AG04449 (cell line): ENCODE measurements at places on chromosomes 12 and 14.
A peak's percentile ranks its signal among the peaks of the same experiment; 100 is the strongest.

- no peak for DNase-seq
Observed at GRCh38 chr12:124915239-124916236, 1.1 kb upstream of the UBC start.

GRCh38 chr12:51269174-51270066, 795 bp downstream of the SMAGP start:
- DNase-seq, result no peak

GRCh38 chr14:83255015-83255726, 1721.5 kb upstream of the SEL1L start:
- DNase-seq, result no peak

- DNase-seq, result no peak
Observed at GRCh38 chr12:125633686-125634085, 568.5 kb downstream of the AACS start.

DNA sequence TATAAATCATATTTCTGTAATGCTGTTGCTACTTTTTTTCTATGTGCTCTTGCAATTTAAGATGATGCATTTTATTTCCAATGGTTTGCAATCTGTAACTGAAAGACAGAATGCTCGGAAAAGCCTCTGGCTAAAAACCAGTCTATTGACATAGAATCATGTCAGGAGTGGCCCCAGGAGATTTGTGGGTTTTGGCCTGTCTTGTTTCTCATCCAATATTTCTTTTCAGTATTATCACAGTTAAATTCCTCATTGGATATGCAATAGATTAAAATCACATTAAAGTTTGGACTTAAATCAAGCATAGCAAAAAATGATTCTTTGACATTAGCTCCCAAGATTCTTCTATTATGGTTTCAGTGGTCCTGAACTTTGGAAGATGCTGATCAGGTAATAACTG, 19.1 kb upstream of the SLC38A2 start:
- DNase-seq, result no peak

DNA sequence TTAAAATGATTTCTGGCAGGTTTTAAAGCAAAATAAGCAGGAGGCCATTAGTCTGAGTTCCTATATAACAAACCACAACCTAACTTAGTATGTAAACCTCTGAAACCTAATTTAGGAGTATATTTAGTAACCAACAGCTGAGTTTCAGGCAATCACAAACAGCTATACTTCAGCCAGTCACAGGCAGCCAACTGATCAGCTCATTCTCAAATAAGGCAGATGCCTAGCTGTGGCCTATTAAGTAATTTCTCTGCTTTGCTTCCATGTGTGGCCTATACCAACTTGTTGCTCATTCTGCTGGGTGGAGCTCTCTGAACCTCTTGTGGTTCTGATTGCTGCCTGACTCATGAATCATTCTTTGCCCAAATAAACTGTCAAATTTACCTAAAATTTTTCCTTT, 408.9 kb upstream of the FBXO33 start:
- no peak for DNase-seq

DNA sequence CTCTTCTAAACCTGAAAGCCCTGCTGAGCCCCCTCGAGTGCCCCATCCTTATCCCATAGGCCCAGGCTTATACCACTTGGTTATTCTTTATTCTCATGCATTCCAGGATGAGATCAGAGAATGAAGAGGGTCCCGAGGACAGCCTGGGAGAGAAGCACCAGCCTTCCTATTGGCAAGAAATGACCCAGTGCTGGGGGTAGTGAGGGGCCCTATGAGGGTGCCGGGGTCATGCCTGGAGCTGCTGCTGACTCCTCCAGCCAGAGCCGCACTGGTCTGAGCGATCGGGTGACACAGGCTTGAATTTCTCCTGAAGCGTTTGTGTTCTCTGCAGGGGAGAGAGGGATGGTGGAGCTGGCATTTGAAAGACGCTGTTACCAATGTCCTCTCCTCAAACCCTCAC, 18.1 kb downstream of the MORN3 start:
- DNase-seq, result no peak

- no peak for DNase-seq
Observed at GRCh38 chr14:69532561-69533340, 41.9 kb downstream of the CCDC177 start.

- DNase-seq, result no peak
Observed at GRCh38 chr12:3185260-3185870, 108.2 kb downstream of the TSPAN9 start.

- no peak for DNase-seq
Observed at GRCh38 chr14:88168498-88169165, 154.4 kb downstream of the KCNK10 start.

DNA sequence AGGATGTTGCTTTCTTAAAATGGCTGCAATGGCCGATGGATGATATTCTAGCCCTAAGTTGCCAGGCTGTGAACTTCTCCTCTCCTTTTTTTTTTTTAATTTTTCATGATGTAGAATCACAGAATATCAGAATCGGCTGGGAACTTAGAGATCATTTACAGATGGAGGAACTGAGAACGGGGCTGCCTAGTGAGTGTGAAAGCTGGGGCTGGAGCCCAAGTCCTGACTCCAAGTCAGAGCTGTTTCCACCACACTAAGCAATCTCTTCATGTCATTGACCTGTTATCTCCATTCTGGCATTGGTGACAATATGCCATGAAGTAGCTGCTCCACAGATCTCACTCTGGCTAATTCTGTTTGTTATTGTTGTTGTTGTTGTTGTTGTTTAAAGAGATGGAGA, 121.7 kb downstream of the SLC38A1 start:
- DNase-seq, result no peak

- DNase-seq, result no peak
Observed at GRCh38 chr12:75922944-75923642, 108.5 kb downstream of the PHLDA1 start.

DNA sequence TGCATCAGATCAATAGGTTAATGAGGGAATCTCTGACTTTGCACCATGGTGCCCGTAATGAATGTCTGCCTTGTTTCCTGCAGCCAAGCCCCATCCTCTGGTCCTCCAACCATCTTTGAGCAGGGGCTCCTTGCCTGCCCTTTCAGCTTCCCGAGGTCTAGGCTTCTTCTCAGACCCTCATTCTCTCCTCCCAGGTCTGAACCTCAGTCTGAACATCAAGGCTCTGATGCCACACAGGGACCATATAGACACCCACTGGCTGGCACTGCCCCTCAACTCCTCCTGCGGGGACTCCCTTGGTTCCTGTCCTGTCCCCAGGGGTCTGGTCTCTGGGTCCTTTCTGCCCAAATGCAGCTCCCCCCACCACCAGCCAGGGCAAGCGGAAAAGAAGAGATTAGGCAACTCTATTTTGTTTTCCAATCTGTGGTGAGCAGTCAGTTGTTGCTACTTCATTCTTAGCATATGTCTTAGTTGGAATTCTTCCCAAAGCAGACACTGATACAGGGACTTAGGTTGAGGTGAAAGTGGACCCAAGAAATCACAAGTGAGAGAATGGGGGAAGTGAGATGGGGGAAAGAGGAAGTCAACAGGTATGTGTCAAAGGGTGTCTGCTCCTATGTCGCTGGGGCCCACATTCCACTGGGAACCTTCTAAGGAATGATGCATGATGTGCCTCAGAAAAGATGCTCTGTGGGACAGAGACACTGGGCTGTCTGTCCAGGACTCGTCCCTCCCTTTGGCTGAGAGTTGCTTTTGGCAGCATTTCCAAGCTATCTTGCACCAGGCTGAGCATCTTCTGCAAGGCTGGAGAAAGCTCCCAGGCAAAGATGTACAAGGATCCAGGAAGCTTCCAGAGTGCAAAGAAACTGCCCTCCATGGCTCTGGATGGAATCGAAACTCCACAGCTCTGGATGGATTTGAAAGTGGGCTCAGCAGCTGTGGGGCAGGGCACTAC, 1096.5 kb upstream of the TMEM132C start:
- DNase-seq, result peak; percentile 51

- DNase-seq, result no peak
Observed at GRCh38 chr14:68966872-68967301, 12.2 kb downstream of the ACTN1 start.

GRCh38 chr12:3367750-3368444, 123.1 kb upstream of the PRMT8 start:
- DNase-seq, result no peak

DNA sequence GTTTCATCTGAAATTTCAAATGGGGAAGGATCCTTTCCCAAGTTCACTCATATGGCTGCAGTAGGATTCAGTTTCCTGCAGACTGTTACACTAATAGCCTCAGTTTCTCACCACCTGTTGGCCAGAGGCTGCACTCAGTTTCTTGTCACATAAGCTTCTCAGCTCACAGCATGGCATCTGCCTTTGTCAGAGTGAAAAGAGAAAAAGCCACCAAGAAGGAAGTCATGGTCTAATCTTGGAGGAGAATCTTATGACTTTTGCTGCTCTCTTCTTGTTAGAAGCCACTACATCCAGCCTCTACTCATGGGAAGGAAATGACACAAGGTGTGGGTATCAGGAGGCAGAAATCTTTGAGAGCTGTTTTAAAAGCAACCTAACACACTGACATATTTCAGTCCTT, 39.4 kb upstream of the BTG1 start:
- no peak for DNase-seq

- no peak for DNase-seq
Observed at GRCh38 chr12:52667509-52667908, 12.7 kb downstream of the KRT1 start.

DNA sequence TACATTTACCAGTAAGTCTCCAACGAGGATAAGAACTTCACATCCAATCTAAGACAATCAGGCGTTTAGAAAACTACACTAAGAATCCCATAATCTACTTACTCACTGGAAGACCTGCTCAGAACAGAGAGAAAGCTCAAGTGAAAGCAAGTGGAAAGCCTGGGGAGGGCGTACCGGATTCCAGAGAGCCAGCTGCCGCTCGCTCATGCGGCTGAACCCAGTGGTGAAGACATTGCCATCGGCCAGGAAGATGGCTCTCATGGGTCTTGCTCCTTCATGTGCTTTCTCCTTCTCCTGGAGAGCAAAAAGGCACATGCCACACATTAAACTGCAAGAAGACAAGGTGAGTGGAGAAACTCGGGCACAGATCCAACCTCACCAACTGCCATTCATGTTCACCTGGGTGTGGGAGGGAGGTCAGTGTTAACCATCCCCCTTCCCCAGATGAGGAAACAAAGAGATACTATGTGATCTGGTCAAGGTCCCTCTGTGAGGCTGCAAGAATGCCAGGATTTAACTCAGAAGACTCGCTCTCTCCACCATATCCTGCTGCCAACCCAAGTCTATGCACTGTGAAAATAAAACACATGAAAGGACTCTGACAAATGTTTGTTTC, 23.5 kb upstream of the SELPLG start:
- no peak for DNase-seq

DNA sequence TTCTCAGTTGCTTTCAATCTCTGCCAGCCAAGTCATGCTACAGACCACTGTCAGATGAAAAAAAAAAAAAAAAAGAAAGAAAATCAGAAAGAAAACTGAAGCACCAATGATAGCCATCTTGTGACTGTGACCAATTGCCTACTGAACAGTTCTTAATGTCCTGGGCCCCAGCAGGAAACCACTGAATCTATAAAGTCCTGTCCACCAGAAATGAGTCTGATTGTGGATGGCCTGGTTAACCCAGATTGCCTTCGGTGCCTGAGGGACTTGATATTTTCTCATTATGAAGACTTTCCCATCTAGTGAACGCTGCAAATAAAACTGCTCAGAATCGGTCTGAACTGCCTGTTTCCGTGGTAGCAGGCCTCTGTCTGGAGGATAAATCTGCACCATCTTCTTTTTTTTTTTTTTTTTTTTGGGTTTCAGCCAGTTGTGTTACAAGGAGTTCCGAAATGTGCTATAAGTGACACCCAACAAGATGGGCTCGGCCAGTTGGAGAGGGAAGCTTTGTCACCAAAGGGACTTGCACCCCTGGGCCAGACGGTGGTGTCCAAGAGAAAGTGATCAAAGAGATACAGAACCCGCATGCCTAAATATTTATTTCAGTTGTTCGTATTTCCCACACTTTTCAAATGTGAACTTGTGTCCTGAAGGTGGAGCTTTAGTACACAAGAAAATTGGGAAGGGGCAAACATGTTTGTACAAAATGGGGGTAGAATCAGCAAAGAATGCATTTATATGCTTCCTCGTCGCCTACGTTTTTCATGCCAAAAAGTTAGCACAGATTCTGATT, 3.0 kb upstream of the PLXNC1 start:
- DNase-seq, result no peak

- DNase-seq, result no peak
Observed at GRCh38 chr12:132323171-132324010, 6.0 kb downstream of the GALNT9 start.

GRCh38 chr14:28097585-28097984, 669.0 kb upstream of the FOXG1 start:
- no peak for DNase-seq

- no peak for DNase-seq
Observed at GRCh38 chr12:28872654-28873268, 276.3 kb upstream of the FAR2 start.

- DNase-seq, result no peak
Observed at GRCh38 chr12:124537525-124538193, 29.8 kb downstream of the NCOR2 start.

DNA sequence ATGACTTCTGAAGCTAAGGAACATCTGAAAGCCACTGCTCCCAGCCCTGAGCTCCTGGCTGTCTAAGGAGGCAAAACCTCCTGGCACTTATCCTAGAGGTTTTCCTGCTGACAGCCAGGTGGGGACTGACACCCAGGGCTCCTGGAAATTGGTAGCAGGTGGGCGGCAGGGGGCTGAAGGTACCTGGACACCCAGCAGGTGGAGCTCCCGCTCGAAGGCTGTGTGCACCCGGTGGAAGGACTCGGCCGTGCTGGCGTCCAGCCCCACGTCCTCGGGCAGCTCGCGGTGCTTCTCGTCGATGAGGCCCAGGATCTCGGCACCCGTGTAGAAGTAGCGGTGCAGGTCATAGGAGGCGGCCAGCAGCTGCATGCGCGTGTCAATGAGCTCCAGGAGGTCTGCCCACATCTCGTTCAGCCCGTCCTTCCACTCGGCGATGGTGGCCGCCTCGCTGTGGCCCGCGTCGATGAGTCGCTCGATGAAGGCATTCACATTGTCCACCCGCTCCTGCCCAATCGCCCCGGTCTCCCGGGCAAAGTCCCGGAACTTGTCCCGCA, 68.2 kb downstream of the PLEKHG3 start:
- no peak for DNase-seq

GRCh38 chr14:63800651-63801375, 52.0 kb upstream of the SYNE2 start:
- no peak for DNase-seq

- DNase-seq, result no peak
Observed at GRCh38 chr12:120350576-120351350, 18.2 kb downstream of the MSI1 start.
